ENCODE measurements at places on chromosomes 12 and 14.

GRCh38 chr12:132324841-132325732 lies 4.3 kb downstream of the GALNT9 start:
- no peak for DNase-seq

- DNase-seq = no peak
Measured at GRCh38 chr12:55997535-55997859, 421 bp downstream of the SUOX start.

DNA sequence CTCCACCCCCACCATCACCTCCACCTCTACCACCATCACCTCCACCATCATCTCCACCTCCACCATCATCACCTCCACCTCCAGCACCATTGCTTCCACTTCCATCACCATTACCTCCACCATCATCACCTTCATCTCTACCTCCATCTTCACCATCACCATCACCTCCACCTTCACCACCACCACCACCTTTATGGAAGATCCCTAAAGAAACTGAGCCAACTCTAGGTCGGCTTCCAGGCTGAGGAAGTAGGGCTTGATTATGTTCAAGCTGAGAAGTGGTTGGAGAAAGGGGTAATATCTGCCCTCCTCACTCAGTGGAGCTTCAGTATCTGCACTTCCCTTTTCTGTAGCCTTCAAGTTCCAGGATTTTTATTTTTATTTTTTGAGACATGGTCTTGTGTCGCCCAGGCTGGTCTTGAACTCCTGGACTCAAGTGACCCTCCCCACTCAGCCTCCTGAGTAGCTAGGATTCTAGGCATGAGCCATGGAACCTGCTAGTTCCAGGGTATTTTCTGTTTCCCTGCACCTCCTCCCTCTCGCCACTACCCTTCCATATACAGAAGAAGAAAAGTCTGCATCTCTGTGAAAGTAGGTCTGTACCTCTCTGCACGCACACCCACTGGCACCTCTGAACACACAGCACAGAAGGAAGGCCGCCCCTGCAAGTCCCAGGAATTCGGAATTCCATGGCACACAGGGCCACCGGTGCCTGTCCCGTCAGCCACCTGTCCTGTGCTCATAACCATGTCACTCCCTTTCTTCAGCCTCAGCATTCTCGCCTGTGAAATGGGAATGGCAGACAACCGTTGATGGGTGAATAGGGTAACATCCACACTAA lies 5.9 kb downstream of the ZBTB42 start:
- DNase-seq = no peak

DNA sequence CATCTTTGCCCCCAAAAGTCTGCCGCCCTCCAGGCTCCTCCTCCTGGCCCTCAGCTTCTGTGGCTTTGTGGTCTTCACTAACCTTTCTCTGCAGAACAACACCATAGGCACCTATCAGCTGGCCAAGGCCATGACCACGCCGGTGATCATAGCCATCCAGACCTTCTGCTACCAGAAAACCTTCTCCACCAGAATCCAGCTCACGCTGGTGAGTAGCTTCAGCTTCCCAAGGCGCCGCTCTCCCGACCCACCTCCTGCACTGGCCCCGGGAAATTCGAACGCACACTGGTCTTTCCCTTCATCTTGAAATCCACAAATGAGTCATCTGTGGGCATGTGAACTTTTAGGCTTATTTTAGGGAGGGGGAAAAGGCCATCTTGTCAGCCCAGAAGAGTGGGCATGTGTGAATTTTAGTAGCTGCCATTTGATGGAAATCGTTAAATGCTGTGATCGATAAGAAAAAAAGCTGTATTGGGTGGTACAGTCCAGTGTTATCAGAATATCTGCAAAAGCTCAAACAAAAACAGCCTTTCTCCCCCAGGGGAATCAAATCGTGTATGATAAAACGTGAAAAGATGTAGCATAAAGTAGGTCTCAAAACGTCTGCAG lies 700 bp downstream of the SLC35E3 start:
- DNase-seq = peak; percentile 11

All from stimulated activated CD4-positive, alpha-beta T cell treated with anti-CD3 and anti-CD28 coated beads, Interleukin-4, amount 100 ng/mL, for 4 hours (primary cell).